ENCODE measurements at places on chromosomes 3 and 15.

DNA sequence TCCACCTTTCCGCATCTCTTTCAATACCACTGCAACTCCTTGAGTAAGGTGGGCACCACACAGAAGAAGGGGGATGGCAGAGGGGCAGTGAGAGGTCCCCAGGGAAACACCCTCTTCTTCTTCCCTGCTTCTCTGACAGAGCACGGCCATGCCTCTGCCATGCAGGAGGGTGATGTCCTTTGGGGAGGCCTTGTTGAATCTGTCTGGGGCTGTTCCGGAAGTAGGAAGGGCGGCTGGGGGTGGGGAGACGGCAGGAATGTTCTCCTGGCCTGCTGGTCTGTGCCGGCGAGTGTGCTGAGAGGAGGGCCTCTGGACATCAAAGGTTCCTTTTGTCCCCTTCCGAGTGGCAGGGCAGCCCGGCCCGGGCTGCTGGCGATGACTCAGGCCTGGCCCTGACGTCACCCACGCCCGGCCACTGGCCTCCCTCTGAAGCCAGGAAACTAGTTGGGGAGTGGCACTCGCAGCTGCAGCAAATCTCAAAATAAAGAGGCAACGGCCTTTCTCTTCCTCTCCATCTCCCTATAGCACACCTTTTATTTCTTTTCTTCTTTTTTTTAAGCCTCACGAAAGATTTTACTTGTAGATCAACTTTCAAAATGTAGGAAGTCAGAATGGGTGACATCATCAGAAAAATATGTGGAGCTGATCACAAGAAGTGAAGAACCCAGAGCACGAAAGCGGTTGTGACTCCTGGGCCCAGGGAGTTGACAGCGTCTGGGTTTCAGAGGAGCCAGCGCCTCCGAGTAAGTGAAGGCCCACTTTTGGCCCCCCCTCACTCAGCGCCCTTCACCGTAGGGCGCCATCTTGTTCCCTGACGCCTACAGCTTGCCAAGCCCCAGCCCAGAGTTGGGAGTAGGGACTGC is at the start of gene ZBTB38:
TSS of gene ZBTB38 (plus strand) at position 443 of the 863 bp plus-strand sequence. CDS start 73,885 bp downstream, outside the sequence.
- no peak for DNase-seq

GRCh38 chr15:89999676-90000185 is 1.4 kb upstream of the ZNF710 start:
- no peak for DNase-seq

- DNase-seq: no peak
Observed at GRCh38 chr3:132444383-132444782, 27.1 kb downstream of the DNAJC13 start.

DNA sequence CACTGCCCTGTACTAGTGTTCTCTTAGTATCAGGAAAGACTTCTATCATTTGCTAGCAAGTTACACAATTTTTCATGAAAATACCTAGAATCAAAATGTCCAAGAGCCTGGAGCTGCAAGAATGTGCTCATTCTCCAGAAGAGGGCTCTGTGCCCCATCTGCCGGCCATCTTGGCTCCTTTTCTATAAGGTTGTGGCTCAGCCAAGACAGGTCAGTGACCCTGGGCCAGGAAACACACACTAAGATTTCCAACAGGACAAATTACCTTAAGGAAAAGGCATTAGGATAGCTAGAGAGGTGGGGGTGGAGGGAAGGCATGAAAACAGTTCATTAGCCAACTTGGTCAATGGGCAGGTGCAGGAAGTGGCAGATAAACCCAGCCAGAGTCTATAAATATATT is 20.7 kb downstream of the TIMP4 start:
- DNase-seq: peak; percentile 2

DNA sequence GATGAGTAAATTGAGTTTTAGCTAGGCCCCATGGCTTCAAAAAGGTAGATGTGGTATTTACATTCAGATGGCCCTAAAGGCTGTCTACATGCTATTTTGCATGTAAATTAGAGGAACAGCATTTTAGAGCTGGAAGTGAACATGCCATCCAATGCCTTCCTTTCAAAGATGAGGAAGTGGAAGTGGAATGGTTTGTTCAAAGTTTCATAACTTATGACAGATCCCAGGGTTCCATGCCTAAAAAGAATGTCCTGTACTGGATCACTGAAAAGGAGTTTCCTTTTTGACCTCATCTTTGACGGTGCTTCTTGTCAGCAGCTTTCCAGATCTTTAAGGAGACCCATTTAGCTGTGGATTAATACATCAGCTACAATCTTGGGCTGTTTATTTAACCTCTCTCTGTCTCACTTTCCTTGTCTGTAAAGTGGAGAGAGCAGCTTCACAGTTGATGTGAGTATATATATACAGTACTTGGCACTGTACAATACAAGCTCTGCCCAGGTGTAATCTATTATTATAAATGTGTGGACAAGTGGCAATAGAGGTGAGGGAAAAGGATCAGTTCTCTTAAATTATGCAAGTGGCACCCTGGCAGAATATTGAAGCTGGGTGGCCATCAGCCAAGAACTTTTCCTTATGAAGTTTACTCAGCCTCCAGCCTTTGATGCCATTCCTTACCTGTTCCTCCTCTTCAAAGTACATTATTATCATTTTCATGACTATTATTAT is 68.7 kb upstream of the GOLGA8B start:
- DNase-seq: no peak

DNA sequence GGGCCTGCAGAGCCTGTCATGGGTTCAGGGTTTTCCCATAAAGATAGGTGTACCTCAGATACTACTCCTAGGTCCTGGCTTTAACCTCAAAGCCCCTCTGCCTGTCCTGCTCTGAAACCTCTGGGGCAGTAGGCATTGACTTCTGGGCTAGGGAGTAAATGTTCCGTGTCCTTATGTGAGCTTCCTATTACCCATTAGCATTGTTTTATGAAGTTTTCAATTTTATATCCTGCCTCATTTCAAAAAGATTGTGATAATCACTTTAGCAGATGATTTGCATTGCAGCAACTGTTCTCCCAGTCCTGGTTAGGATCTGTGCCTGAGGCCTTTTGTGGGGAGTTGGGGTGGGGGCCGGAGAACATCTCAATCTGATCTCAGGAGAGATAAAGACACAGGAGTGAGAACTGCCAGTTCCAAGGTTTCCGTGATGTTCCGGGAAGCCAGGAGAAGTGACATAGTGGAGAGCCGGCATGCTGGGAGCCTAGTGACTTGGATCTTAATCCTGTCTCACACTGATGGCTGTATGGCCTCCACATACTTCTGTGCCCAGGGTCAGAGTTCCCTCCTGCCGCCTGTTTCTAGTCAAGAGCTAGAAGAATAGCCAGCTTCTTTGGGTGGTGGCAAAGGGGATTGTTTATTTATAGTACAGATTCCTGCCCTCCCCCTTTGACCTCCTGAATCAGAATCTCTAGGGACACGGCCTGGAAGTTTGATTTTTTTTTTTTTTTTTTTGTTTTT is 10.6 kb downstream of the TPM1 start:
- DNase-seq: no peak

DNA sequence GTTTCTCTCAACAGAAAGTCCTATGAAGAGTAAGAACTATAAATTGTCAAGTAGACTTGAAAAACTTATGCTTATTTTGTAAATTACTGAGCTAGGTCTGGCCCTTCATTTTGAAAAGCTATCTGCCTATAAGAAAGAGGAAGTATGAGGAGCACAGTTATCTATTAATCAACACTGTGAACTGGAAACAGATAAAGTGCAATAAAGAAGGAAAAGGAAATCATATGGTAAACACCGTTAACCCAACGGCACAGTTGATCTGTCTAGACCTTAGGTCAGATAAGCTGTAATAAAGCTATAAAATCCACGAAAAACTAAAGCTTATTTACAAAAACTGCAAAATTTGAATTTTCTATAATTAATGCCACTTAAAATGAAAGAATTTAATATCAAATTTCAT is 242.5 kb downstream of the ZBTB20 start:
- no peak for DNase-seq

GRCh38 chr3:150830094-150830681 is 67.2 kb upstream of the SIAH2 start:
- DNase-seq: no peak

GRCh38 chr3:40574661-40575060 is 49.9 kb downstream of the ZNF621 start:
- DNase-seq: no peak

DNA sequence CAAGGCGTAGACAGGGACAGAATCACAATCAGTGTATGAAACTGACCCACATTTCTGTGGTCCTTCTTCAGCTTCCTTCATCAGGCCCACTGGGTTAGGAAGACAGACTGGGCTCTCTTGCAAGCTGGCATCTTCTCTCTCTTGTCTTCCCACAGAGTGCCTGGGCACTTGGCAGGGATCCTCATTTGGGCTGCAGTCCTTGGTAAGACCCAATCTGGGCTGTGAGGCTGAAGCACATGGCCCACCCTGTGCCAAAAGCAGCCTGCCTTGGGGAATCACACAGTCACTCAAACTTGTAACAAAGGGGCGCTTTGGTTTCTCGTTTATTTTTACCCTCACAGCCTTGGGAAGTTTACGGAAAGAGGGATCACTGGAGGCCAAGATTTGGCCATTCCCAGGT is 8.2 kb upstream of the EPHB3 start:
- DNase-seq: no peak

GRCh38 chr3:172516318-172517214 is 6.7 kb downstream of the TNFSF10 start:
- peak; percentile 50 for DNase-seq

DNA sequence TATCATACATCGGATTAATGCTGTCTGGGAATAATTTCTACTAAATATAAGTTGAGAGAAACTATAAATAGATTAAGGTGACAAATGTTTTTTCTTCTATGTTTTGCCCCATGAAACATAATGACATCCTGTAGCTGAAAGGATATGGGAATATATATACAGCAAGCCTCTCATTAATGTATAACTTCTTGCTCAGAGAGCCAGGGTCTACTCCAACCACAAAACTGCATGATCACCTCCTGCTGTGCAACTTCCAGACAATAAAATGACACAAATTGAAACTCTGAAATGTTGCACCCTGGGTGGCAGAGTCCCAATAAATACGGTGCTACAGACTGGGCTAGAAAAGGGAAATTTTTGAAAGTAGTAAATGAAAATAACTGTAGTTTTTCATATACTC is 571.9 kb upstream of the CBLB start:
- no peak for DNase-seq

GRCh38 chr3:197317250-197317963 is 19.0 kb upstream of the DLG1 start:
- no peak for DNase-seq

- no peak for DNase-seq
Observed at GRCh38 chr15:38702178-38702912, 137.7 kb upstream of the RASGRP1 start.

DNA sequence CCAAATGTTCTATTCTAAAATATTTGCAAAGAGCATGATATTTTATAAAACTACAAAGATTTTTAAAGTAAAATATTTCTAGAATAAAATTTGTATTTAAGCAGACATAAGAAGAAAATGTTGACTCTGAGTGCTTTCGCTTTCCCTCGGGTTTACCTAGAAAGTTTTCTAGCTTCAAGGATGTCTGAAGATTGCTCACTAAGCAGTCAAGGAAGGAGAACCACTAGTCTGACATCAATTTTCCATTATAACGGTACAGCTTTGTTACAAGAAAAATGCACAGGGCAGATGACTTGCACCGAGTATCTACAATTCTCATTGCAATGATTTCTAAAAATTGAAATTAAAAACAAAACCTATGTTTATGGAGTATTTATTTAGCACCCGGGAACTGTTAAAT is 14.2 kb downstream of the GPR15 start:
- DNase-seq: peak; percentile 64

- peak; percentile 27 for DNase-seq
Observed at GRCh38 chr3:194255252-194256039, 95.7 kb downstream of the CPN2 start.

DNA sequence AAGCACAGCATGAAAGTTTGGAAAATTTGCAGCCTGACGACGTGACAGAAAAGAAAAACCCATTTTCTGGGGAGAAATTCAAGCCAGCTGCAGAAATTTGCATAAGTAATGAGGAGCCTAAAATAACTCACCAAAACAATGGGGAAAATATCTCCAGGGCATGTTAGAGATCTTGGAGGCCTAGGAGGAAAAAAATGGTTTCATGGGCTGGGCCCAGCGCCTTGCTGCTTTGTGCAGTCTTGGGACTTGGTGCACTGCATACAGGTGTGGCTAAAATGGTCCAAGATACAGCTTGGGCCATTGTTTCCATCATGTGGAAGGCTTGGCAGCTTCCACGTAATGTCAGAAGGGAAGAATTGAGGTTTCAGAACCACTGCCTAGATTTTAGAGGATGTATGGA is 428.5 kb upstream of the FRG2C start:
- DNase-seq: no peak

- DNase-seq: no peak
Observed at GRCh38 chr3:38994251-38994650, 57.5 kb downstream of the SCN11A start.

GRCh38 chr15:38613085-38613484 is 48.5 kb upstream of the RASGRP1 start:
- DNase-seq: no peak

DNA sequence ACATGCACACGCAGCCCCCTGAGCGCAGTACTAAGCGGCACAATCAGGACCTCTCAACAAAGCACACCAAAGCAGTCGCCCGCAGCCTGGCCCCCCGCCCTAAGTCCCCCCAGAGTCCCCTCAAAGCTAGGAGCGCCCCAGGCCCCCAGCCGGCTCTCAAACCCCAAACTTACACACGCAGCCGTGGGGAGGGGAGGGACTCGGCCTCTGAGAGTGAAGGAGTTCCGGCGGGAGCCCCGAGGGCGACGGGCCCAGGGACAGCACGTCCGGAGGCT is 5.5 kb downstream of the GATA2 start:
- no peak for DNase-seq

- no peak for DNase-seq
Observed at GRCh38 chr15:93823971-93824913, 407.1 kb upstream of the MCTP2 start.

- DNase-seq: no peak
Observed at GRCh38 chr3:109687626-109688025, 350.3 kb upstream of the DPPA4 start.

- DNase-seq: no peak
Observed at GRCh38 chr15:29225534-29226234, 43.9 kb downstream of the NSMCE3 start.

DNA sequence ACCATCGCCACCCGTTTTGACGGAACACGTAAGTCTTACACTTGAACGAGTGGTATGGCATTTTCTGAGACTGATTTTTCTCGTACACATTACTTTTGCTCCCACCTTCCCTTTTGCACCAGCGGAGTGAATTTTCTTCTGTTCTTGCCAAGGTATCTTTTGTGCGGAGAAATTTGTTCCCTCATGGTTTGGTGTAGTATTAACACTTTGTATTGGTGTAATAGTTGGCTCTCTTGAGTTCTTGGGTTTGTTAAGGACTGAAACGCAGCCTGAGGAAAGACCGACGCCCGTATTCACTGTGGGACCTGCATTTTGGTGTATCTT is 420 bp downstream of the KCNH8 start:
- no peak for DNase-seq

Measured in CD4-positive, alpha-beta T cell treated with Interleukin-2 at 100 ng/mL for 4 hours (primary cell).